ENCODE measurements at places on chromosomes 7 and 10. TPM values are rescaled to one million over a fixed set of nuclear protein-coding genes. Genes with fewer than 3 reads are reported as not detected.

DNA sequence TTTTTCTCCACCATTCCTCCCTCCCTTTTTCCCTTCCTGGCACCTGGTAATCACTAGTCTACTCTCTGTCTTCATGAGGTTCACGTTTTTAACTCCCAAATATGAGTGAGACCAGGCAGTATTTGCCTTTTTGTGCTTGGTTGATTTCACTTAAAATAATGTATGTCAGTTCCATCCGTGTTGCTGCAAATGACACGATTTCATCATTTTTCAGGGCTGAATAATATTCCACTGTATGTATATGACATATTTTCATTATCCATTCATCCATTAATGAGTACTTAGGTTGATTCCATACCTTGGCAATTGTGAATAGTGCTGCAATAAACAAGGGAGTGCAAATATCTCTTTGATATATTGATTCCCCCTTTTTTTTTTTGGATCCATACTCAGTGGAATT lies 25.8 kb downstream of the GALNT17 start:
- peaks cover 3% of the 10 kb centered on the region for H3K36me3 ChIP-seq
- no peaks in the 10 kb centered on the region for H3K27me3 ChIP-seq
- H3K4me3 ChIP-seq, result no peak overlapping the region

- no peak for DNase-seq
- H3K4me3 ChIP-seq, result no peak overlapping the region
- H3K36me3 ChIP-seq, result no peaks in the 10 kb centered on the region
- H3K27me3 ChIP-seq, result no peaks in the 10 kb centered on the region
- no peaks in the 10 kb centered on the region for H3K4me1 ChIP-seq
These were observed 25.9 kb downstream of the VAX1 start for GRCh38 chr10:117112220-117112619.

GRCh38 chr10:122363722-122364463 lies 10.6 kb upstream of the PLEKHA1 start:
- H3K36me3 ChIP-seq, result no peaks in the 10 kb centered on the region
- H3K4me3 ChIP-seq, result no peak overlapping the region
- no peak overlapping the region for H3K27ac ChIP-seq
- H3K4me1 ChIP-seq, result no peaks in the 10 kb centered on the region
- H3K27me3 ChIP-seq, result no peaks in the 10 kb centered on the region
- no peak for DNase-seq

GRCh38 chr7:37344886-37345579 lies 103.6 kb downstream of the ELMO1 start:
- H3K27ac ChIP-seq, result no peak overlapping the region
- no peaks in the 10 kb centered on the region for H3K27me3 ChIP-seq
- no peaks in the 10 kb centered on the region for H3K36me3 ChIP-seq
- H3K4me1 ChIP-seq, result 0 out of 2 replicates have a peak, but pooled peaks cover 2% of the 10 kb centered on the region

DNA sequence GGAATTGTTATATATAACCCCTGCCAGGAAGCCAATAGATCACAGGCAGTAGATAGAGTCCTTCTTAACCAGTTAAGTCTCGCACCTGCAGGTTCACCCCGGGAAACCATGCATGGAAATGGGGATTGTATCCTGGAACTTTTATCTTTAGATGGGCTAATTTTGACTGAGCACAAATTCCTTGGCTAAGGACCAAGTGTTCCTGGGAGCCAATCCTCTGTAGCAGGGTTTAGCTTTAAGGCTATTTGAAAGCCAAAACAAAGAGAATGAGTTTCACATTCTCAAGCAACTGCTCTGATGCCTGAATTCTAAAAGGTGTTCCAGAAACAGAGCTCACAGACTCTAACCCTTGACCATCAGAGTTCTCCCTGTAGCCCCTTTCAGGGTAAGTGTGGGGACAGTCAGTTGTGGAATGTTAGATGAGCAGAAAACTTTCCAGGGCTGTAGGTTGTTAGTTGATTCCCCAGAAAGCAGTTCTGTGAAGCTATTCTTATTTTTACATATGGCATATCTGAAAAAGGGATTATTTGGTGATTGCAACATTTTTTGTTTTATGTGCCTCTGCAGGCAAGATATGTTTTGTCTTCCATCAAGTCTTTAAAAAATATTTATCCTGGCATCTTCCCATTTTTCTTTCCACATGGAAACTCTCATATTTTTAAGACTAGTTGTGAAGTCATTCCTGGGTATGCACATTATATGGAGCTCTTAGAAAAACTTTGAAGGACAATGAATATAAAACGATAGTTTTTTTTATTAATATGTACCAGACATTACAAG lies 16.2 kb upstream of the NPVF start:
- H3K36me3 ChIP-seq, result no peaks in the 10 kb centered on the region
- H3K27ac ChIP-seq, result no peak overlapping the region
- DNase-seq, result no peak
- H3K27me3 ChIP-seq, result no peaks in the 10 kb centered on the region
- H3K4me3 ChIP-seq, result no peak overlapping the region

SPACDR gene
- total RNA-seq, result 0.33 TPM

- no peak for DNase-seq
- no peaks in the 10 kb centered on the region for H3K36me3 ChIP-seq
- H3K27ac ChIP-seq, result no peak overlapping the region
- H3K4me3 ChIP-seq, result no peak overlapping the region
- H3K27me3 ChIP-seq, result no peaks in the 10 kb centered on the region
- no peaks in the 10 kb centered on the region for H3K4me1 ChIP-seq
These were observed 207.3 kb upstream of the SORCS1 start for GRCh38 chr10:107371801-107372200.

Measured in H1 (cell line).